ENCODE measurements at places on chromosomes 2 and 18.

GRCh38 chr18:2502880-2503279 is 68.4 kb downstream of the METTL4 start:
- no peak for DNase-seq

GRCh38 chr2:15059870-15060512 is 427.5 kb downstream of the LRATD1 start:
- no peak for DNase-seq

- no peak for DNase-seq
These were observed 101.8 kb downstream of the C2orf74 start for GRCh38 chr2:61263830-61264229.

- no peak for DNase-seq
These were observed 56.4 kb downstream of the DCDC2C start for GRCh38 chr2:3759761-3760160.

DNA sequence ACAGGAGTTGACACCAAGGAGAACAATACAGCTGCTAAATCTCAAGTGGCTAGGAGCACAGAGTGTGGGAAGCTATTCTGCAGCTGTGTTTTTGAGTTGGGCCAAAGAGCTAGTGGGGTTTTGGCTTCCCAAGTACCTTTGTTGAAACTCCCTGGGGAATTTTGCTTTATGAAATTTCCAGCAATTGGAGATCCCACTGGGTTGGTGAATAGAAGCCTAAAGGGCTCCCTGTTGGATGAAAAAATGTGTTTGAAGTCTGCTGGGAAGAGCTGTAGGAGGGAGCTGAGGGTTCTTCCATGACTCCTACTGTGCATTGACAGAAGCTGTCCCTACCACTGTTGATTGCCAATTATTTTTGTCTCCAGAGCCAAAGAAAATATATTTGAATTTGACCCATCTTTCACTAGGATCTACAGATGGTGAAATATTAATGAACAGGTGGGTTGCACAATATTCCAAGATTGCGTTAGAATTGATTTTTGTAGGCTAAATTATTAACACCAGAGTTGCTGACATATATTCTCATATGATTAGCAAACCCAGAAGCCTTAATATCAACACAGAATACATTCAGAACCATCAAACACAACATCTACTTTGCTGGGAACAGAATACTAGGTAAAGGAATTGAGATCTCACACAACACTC is 95.4 kb upstream of the CYP1B1 start:
- no peak for DNase-seq

DNA sequence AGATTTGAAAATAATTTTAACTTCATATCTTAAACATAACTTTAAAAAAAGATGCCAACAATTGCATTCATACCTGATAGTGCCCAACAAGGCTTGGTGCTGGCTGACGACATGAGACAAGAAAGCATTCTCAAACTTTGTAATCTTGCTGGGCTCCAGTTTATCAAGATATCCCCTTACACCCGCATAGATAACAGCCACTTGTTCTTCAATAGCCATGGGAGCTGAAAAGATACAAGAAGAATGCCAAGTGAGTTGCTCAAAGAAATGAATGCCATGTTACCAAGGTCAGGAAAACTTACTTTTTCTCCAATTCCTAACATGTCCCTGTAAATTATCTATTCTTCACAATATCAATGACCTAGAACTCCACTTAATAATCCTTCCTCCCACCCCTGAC is 12.4 kb upstream of the PSTPIP2 start:
- DNase-seq: no peak

- DNase-seq: no peak
These were observed 178.4 kb downstream of the KCNE4 start for GRCh38 chr2:223230352-223230751.

GRCh38 chr2:147547440-147547839 is 297.4 kb upstream of the ACVR2A start:
- DNase-seq: no peak

DNA sequence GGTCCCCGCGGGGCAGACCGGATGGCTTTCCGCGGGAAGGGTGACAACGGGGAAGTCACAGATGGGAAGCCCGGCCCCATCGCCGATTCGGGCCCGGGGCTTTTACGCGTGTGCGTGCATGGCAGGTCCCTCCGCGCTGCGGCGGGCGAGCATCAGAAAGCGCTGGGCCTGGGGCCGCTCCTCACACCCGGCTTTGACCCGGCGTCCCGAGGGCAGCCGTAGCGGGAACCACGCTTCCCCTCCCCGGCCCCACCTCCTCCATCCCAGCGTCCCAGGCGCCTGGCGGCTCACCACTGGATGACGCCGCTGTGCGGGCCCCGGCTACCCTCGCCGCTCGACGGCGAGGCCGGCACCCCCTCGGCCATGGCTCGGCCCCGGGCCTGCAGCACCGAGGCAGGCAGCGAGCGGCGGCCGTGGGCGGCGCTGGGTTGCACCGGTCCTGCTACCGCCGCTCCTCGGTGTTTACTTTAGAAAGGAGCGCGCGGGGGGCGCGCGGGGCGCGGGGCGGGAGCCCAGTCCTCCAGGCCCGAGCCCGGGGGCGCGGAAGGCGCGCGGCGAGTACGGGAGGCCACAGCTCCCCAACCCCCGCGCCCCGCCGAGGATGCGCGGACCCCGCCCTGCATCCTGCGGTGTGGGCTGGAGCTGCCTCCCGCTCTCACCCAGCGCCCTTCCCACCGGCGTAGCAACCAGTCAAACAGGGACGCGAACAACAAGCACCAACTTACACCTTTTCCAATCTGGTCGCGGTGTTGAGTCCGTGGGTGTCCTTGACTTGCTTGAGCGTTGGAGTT is 806 bp downstream of the RFX8 start:
- DNase-seq: peak; percentile 33

- no peak for DNase-seq
These were observed 7.3 kb downstream of the TEX261 start for GRCh38 chr2:70987386-70987785.

DNA sequence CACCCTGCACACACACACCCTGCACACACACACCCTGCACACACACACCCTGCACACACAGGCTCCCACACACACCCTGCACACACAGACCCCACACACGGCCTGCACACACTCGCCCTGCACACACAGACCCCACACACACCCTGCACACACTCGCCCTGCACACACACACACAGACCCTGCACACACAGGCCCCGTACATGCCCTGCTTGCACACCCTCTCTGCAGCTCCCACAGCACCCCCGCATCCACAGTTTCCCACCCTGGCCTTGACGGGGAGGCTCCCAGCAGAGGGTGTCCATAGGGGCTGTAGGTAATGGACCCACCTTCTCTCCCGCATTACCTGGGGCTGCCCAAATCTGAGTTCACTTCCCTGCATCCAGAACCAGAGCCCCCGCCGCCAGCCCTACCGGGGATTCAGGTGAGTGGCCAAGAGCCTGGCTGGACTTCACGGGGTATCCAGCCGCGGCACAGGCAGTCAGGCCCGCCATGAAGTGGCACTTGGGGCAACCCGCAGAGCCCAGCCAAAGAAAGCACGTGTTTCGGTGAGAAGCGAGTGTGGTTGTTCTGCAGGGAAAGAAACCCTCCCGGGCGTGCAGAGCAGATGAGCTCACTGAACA is 88.6 kb upstream of the GPC1 start:
- DNase-seq: no peak

- DNase-seq: no peak
These were observed 27.6 kb upstream of the ITGA6 start for GRCh38 chr2:172399765-172400164.

GRCh38 chr2:115083225-115083624 is 640.8 kb downstream of the DPP10 start:
- no peak for DNase-seq

GRCh38 chr2:39994151-39994550 is 215.1 kb upstream of the THUMPD2 start:
- no peak for DNase-seq

- no peak for DNase-seq
These were observed 160.3 kb downstream of the L3MBTL4 start for GRCh38 chr18:6254456-6254855.

GRCh38 chr2:120929829-120930228 is 194.2 kb downstream of the GLI2 start:
- no peak for DNase-seq

GRCh38 chr18:59509481-59510442 is 150.7 kb upstream of the LMAN1 start:
- no peak for DNase-seq

GRCh38 chr2:38141501-38141900 is 65.5 kb upstream of the CYP1B1 start:
- no peak for DNase-seq

DNA sequence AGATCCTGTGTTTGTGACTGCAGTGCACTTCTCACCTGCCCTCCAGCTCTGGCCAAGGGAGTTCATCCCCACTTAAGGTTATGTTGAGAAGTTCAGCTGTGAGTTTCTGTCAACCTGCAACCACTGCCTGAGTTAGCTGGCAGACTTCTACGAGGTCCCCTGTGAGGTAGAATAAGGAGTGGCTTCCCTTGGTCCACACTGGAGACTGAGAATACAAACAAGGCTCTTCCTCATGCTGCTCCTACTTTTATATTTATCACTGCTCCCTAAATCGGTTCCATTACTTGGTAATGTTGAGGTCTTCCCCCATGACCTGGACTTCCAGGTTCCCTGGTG is 353.2 kb upstream of the CWC22 start:
- no peak for DNase-seq

DNA sequence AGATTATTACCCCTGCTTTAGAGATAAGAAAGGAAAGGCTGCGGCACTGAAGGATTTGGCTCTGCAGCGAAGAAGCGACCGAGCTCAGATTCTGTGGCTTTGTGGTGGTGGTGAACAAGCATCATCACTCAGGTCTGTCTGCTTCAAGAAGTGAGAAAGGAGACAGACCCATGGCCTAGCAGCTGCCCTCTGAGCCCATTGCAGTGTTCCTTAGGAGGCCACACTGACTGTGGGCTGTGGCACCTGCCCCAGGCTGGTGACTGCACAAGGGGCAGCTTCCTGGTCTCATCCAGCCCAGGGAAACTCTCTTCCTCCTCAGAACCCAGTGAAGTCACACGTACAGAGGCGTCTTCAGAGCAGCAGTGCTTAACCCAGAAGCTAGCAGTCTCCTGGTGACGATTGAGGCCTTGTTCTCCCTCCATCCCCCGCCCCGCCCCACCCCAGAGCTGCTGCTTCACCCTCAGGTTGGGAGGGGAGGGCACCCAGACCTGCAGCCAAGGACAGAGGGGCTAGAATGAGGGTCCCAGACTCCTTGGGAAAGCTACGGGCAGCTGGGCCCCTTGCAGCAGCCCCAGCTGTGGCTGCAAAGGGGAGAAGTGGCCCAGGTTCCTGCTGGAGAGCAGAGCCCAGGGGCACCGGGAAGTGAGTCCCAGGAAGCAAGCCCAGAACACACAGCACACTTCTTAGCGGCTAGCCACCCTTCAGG is 22.2 kb downstream of the BIN1 start:
- DNase-seq: no peak

GRCh38 chr2:42903821-42904575 is 111.6 kb upstream of the HAAO start:
- peak; percentile 62 for DNase-seq

GRCh38 chr2:24163601-24164000 is 11.3 kb upstream of the FAM228A start:
- DNase-seq: no peak

DNA sequence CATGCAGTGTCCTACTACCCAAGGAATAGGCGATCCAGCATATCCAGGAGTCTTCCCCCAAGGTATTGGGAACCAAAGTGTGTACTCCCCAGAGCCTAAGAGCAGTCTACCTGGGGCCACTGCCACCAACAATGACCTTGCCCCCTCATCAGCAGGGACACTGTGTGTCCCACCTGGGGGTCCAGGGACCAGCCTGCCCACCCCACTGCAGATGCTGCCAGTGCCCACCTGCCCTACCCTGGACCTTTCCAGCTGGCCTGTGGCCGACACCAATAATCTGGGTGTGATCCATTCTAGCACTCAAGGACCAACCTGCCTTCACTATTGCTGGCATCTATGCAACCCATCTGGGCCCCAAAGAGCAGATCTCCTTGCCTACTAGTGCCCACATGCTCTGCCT is 32.2 kb downstream of the DNAH7 start:
- DNase-seq: no peak

DNA sequence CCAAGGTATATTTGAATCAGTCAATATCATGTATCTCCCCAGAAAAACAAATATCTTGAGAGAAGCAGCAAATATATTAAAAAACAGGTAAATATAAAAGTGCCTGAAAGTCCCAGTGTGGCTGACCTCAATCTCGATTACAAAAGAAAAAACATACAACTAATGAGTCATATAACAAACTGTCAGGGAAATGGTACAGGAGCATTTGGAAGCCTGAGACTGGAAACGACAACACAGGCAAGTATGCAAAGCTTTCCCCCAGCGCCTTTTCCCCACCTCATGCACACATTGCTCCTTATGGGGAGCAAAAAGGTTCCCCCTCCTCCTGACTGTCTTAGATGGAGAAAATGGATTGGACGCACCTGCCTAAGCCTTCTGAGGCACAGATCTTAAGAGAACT is 230.7 kb downstream of the TMX3 start:
- DNase-seq: no peak

- no peak for DNase-seq
These were observed 40.8 kb upstream of the CFAP36 start for GRCh38 chr2:55478610-55479304.

DNA sequence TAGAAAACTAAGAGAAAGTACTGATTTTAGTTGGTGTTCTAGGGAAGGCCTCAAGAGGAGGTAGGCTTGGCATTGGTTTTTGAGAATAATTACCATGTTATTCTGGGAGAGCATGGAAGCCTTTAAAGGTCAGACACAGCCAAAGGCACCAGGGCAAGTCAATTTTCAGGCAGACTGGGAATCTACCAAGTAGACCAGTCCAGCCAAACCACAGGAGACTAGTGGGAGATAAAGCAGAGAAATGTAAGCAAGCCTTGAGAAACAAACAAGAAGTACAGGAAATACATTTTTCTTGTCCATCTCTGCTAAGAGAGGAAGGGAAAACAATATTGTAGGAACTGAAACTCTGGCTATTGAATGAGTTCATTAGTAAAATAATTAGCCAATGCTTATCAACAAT is 5.5 kb upstream of the CCDC68 start:
- DNase-seq: no peak

- no peak for DNase-seq
These were observed 170.4 kb downstream of the SMAD7 start for GRCh38 chr18:48780201-48780912.

GRCh38 chr2:7987992-7988391 is 693.9 kb upstream of the ID2 start:
- DNase-seq: no peak

DNA sequence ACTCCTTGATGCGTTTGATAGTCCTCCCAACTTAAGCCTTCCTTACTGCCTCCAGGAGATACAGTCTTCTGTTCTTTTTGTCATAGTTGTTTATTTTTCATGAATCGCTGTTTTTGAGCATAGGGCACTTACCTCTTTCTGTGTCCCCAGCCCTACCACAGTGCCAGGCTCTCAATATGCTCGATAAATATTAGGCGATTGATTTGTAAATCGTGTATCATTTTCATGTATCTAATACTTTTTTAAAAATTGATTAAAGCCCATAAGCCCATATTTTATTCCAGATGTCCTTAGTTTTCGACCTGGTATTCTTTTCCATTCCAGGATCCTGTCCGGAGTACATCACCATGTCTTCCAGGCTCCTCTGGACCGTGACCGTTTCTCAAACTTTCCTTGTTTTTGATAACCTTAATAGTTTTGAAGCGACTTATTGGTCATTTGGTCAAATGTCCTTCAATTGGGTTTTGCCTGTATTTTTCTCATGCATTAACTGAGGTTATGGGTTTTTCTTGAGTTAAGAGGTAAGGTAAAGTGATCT is 444 bp upstream of the MMADHC start:
- no peak for DNase-seq

- DNase-seq: no peak
These were observed 255.9 kb upstream of the MYT1L start for GRCh38 chr2:2586931-2587330.

All from NCI-H510A (cell line).